ENCODE measurements at places on chromosomes 16 and 17. TPM values are rescaled to one million over a fixed set of nuclear protein-coding genes. Genes with fewer than 3 reads are reported as not detected.

DNA sequence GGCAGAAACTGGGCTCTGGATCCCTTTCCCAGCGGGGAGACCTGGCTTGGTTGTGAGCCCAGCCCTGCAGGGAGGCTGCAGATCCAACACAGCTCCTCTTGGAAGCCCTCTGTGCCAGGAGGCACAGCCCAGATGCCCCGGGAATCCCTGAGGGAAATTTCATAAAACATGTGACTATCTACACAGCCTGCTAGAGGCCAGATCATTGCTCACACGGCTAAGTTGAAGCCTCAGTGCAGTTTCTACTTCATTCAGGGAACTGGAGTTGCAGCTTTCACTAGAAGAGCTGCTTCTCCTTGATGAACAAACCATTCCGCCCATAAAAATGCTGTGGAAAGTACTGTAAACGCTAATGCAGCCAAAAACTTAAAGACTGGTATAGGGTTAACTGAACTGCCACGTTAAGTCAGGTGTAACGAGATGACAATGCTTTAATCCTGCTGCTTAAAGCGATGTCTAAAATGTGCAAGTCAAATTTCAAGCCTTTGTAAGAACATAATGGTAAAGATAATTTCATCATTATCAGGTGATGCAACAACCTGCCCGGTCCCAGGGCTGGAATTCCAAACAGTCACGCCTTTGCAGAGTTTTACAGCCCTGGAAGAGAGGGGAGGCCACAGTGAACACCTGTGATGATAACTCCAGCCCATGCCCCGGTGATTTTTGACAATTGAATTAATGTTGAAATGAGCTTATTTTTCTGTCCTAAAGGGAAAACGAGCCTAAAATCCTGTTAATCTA, 172.5 kb downstream of the ZFHX3 start:
- DNase-seq: no peak

GRCh38 chr17:5591966-5592365, 7.7 kb upstream of the NLRP1 start:
- no peak for DNase-seq

DNA sequence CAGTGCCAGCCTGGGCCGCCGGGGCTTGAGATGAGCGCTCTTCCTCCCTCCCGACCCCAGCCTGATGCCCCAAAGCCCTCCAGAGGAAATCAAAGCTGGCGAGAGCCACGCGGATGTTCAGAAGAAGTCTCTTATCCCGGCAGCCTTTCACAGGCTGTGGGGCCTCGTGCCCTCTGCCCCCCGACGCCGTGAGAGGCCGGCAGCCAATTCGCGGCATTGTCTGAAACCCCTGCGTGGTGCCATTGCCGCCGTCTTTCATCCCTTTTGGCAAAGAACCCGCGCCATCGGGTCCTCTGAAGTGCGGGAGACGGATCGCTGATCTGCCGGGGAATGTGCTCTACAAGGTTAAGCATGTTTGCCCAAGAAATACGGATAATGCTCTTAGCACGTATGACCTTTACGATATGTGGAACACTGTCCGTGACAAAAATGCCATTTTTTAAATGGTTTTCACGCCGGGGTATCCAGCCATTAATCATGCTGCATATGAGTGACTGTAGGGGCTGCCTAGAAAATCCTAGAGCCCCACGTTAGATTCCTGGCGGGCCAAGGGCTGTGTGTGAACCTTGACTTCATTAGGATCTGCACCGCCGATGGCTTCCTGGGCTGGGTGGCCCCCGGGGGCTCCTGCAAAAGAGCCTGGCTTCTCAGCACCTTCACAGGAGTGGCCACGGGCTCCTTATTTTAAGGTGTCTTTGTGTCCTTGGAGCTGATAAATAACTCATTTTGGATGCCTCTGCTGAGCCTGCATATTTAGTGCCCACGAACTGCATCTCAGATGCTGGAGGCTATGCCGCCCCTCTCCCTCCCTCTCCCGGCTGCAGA, 165.1 kb upstream of the TNRC6C start:
- DNase-seq: no peak

CDH3 gene
- 5.3 TPM for total RNA-seq

PRMT7 gene
- total RNA-seq: 62.8 TPM

Data from activated CD4-positive, alpha-beta memory T cell treated with anti-CD3 and anti-CD28 coated beads for 36 hours (primary cell).